ENCODE measurements at places on chromosomes 7 and 10. TPM values are rescaled to one million over a fixed set of nuclear protein-coding genes. Genes with fewer than 3 reads are reported as not detected.

DNA sequence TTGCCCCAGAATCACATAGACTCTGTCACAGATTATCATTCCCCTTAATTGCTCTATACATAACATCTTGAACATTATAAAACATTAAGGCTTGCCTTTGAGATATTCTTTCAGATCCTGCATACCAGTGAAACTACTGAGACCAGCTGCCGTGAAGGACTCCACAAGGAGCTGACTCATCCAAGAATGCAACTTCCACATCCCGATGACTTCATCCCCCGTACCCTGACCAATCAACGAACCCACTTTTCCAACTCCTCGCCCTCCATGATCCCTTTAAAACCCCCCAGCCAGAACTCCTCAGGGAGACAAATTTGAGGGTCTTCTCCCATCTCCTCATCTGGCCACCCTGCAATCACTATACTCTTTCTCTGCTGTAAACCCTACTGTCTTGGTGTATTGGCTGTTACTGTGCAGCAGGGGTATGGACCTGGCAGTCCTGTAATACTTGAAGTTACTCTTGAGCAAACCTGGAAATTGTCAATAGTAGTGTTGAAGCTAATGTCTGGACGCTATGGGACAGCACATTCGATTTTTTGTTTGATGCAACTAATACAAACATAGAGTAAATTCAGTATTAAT lies 49.8 kb downstream of the HTR5A start:
- DNase-seq, result no peak

DNA sequence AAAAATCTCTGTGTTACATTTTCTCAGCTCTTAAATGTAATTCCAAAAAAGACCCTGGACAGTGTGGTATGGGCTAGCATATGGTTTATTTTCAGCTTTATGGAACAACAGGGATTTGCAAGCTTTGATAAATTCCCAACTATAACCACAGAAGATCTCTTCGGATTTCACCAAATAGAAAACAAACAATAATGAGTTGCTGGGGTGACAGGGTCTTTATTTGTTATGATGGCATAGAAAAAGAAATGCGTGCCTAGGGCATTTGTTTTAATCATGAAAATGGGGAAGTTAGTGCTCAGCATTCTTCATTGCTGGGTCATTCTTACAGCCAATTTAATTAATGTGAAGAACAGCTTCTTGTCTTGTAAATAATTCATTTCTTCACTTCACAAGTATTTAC lies 139.0 kb downstream of the LRRN3 start:
- no peak for DNase-seq

DNA sequence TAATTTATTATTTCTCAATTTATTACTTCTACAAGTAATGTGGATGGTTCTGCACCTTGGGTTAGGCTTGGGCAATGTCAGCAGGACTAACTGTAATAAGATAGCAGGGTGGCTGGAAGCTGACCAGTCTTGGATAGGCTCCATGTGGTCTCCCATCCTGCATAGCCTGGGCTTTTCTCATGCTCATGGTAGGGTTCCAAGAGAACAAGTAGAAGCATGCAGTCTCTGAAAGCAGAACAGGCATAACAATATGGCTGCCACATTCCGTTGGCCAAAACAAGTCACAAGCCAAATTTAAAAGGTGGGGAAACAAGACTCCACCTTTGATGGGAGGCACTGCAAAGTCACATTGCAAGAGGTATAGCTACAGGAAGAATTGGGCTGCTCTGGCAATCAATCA lies 98.6 kb upstream of the MDFIC start:
- DNase-seq, result no peak

GRCh38 chr7:77979219-77979618 lies 180.6 kb downstream of the PHTF2 start:
- DNase-seq, result no peak

DNA sequence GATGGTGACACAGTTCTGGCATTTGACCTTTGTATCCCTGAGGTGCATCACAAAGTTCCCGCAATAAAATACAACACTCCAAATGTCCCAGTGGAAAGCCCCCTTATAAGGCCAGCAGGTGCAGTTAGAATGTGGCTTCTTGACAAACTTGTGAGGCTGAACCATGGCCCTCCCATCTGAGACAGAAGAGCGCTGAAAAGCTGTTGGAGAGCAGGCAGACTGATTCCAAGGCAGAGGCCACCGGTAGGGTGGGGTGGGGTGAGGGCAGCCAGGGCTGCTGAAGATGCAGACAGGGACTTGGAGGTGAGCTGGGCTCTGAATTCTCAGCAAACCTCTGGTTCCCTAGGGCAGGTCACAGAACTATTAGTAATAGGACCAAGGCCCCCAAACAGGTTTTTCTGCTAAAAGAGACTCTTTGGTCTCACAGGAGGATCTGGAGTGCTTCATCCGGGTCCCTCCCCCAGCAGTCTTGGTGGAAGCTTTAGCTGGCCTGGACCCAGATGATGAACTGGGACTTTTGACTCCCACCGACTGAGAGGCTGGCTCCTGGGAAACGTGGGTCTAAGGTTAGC lies 15.6 kb upstream of the CHST3 start:
- DNase-seq, result no peak

GRCh38 chr10:129046962-129047361 lies 420.1 kb upstream of the MGMT start:
- no peak for DNase-seq

DNA sequence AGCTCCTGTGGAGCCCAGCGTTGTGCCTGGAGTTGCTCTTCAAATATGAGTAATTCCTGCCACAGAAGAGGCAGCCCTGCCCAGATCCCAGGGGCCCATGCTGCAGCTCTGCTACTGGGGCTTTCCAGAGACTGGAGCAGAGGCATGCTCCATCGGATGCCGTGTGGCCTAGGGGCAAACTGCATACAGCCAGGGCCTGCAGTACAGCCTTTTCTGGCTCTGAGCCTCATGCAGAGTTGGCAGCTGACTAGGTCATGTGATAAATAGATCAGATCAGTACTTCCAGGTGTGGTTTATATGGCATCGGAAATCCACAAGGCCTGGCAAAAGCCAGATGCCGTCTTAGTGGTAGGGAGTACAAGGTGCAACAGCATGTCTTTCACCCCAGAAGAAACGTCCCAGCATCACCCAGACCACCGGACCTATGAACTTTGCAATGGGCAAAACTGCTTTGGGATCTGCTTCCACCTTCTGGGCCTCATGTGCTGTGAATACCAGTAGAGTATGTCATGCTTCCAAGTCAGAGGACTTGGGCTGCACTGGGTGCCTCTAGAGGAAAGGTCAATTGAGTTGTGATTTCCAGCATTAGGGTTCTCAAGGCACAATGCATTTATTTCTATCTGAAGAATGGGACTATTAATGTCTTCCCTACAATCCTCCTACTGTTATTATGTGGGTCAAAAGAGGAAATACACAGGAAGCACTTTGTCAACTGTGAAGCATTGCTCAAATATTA lies 250.7 kb upstream of the ZNF32 start:
- no peak for DNase-seq

CALCR gene
- total RNA-seq, result not detected

DNA sequence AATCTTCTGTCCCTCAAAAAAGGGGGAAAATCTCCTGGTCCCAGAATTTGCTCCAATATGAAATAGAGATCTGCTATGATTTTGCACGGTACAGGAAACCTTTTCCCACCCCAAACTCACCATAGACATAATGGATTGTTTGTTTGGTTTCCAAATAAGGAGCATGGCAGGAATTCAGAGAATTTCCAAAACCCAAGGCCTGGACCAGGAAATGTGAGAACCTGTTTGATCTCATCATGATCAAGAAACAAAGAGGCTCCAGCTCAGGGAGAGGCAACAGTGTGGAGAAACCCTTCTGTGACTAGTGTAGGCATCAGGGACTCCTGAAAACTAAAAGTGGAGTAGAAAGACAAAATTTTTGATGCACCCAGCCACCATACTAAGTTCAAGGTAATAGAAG lies 1548.1 kb upstream of the LRRTM3 start:
- DNase-seq, result no peak

DNA sequence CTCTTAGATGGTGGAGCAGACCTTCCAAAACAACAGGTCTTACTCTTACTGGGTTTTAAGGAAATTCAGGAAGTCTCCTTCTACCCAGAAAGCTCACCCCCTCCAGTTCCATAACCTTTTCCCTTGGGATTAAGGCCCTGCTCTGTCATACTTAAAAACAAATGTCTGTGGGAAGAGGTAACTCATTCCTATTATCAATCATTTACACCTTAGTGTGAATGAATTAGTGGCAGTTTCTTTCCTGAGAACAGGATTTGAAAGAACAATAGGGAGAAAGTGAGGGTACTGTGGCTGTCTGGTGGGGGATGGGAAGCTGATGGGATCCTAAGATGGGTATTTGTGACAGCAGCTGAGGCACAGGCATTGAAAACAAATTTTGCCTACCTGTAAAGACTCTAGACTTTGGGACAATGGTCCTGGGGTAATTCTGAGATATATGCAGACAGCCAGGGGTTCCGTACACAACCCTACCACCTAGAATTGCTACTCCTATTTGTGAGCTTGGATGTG lies 22.2 kb upstream of the PDLIM1 start:
- no peak for DNase-seq

DNA sequence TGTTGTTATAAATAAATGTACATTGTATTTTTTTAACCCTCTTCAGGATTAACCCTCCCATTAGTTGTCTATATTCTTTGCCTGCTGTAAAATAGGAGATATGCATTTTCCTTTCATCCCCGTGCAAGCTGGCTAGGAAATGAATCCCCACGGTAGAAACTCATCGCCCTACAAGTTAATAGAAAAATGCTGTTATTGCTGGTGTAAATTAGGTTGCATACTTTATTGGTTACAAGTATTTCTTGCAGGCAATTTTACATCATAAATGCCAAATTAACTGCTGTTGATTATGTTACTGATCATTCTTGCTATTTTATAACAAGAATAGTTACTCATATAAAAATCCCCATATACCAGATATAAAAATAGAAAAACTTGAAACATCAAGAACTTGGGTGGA lies 454.2 kb upstream of the KLF6 start:
- DNase-seq, result no peak

SPDYE5 gene
- not detected for total RNA-seq

- no peak for DNase-seq
Measured at GRCh38 chr10:74084955-74085354, 65.7 kb downstream of the AP3M1 start.

DNA sequence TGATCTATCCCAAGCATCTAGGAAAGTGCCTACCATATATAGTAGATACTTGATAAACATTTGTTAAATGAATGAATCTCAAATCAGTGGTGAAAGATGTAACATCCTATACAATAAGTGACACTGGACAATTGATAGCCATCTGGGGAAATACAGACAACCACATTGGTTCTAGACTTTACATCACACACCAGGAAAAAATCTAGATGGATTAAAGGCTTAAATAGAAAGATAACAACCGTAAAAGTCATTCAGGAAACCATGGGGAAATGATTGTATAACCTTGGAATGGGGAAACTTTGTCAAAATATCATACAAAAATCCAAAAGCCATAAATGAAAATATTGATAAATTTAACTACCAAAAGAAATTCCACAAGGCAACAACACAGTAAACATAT lies 7.0 kb upstream of the GARIN1A start:
- no peak for DNase-seq

DNA sequence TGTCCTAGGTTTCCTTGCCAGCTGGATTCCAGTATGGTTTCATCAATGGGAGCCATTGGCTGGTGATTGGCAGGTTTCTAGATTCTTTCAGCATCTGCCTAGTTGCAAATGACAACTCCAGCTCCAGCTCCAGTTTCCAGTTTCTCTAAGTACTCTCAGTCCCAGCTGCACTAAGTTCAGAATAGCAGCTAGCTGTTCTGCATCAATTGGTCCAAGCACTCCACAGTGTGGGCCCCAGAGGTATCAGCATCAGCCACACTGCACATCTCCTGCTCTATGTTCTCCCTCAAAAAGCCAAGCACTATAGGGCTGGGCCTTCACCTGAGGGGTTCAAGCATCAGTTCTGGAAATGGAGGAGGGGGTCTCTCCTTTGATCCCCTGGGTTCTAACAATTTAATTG lies 143.4 kb downstream of the VPS50 start:
- no peak for DNase-seq

GRCh38 chr7:11163220-11163619 lies 189.5 kb downstream of the PHF14 start:
- DNase-seq, result no peak

DNA sequence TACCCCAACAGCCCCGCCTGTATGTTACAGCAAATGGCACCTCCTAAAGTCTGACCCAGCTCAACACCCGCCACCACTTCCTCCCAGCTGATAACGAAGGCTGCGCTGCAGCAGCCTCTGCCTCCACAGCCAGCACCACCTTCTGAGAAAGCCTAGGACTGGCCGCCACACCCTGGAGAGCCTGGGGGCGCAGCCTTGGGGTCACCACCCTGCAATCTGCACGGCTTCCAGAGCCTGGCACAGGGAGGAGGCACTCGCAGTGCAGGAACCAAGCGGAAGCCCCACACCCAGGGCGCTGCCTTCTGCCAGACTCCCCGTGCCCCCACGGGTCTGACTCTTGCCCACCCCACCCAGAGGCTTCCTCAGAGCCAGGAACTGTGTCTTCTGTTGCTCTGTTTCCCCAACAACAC lies 112.5 kb downstream of the MAD1L1 start:
- no peak for DNase-seq

DRGX gene
- 0.14 TPM for total RNA-seq

CRHR2 gene
- not detected for total RNA-seq

All from uterus (tissue), 4 donors.